CD4-positive, alpha-beta T cell treated with Interleukin-17A for 4 hours (primary cell): ENCODE measurements at places on chromosomes 2 and 18.
A peak's percentile ranks its signal among the peaks of the same experiment; 100 is the strongest.

- no peak for DNase-seq
Measured at GRCh38 chr2:163659224-163659623, 76.6 kb downstream of the FIGN start.

- DNase-seq, result no peak
Measured at GRCh38 chr2:70490381-70490780, 63.2 kb downstream of the TGFA start.

DNA sequence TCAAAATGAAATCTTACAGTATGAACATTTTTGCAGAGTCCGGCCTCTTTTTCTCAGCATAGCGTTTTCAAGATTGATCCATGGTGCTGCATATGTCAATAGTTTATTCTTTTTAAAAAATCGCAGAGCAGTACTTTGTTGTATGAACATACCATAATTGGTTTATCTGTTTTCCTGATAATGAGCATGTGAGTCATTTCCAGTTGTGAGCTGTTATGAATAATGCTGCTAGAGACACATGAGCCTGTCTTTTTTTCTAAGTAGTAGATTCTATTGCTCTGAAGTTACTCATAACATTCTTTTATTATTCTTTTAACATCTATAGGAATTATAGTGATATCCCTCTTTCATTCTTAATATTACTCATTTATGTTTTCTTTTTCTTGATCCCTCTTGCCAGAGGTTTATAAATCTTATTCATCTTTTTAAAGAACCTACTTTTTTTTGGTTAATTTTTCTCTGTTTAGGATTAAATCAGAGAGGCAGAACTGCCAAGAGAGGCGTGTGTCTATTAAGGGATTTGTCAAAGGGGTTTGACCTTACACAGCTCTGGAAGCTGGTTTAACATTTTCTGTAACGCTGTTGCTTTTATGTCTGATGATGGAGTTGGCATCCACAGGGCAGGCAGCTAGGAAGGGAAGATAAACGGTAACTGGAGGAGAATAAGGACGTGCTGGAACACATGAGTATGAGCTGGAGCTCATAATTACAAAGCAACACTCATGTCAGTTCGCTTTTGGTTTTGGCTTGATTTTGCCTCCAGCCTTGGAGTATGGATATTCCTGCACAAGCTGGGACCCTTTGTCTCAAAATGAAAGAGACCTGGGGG lies 47.4 kb downstream of the MGAT5 start:
- no peak for DNase-seq

GRCh38 chr2:125630377-125630776 lies 1025.6 kb upstream of the GYPC start:
- DNase-seq, result no peak

GRCh38 chr2:128154225-128154624 lies 63.2 kb downstream of the UGGT1 start:
- no peak for DNase-seq

- DNase-seq, result peak; percentile 48
Measured at GRCh38 chr2:135948642-135949355, 36.6 kb downstream of the DARS1 start.

GRCh38 chr2:234496055-234496834 lies 636 bp downstream of the ARL4C start:
- DNase-seq, result peak; percentile 73

DNA sequence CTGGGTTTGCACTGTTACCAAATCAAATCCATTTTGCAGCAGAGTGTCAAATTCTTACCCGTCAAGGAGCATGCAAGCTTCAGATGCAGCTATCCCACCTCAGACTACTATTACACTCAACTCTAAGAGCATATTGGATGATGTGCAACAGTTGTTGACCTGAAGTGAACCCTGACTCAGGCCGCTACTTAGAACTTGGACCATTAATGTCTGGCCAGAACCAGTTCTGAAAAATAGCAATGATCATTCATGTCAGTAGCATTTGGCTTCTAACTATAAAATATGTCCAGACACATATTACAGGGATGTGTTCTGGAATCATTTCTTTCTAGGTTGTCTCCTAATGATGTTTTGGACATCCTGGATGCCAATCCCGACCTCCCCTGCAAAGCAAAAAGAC lies 135.5 kb upstream of the PKDCC start:
- no peak for DNase-seq

DNA sequence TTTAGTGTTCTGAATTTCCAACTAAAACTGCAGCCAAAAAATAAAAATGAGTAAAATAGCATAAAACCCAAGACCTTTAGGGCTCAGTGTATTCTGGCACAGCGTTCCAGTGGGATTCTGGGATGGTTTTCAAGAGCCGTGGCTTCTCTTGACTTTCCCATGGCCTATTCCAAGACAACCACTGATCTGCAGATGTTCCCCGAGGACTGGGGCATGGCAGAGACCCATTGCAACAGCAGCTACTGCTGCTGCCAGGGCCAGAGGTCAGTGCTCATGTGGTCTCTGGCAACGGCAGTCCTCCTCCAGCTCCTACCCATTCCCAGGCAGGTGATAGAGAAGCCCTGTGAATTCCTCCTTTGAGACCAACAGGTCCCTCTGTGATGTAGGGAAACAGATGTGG lies 26.8 kb downstream of the TNP1 start:
- no peak for DNase-seq
